ENCODE measurements at places on chromosomes 16 and 17.

- DNase-seq, result peak; percentile 63
Observed at GRCh38 chr17:66304304-66305174, 2.1 kb downstream of the PRKCA start.

- peak; percentile 88 for DNase-seq
Observed at GRCh38 chr17:419073-419735, 66.6 kb upstream of the RPH3AL start.

DNA sequence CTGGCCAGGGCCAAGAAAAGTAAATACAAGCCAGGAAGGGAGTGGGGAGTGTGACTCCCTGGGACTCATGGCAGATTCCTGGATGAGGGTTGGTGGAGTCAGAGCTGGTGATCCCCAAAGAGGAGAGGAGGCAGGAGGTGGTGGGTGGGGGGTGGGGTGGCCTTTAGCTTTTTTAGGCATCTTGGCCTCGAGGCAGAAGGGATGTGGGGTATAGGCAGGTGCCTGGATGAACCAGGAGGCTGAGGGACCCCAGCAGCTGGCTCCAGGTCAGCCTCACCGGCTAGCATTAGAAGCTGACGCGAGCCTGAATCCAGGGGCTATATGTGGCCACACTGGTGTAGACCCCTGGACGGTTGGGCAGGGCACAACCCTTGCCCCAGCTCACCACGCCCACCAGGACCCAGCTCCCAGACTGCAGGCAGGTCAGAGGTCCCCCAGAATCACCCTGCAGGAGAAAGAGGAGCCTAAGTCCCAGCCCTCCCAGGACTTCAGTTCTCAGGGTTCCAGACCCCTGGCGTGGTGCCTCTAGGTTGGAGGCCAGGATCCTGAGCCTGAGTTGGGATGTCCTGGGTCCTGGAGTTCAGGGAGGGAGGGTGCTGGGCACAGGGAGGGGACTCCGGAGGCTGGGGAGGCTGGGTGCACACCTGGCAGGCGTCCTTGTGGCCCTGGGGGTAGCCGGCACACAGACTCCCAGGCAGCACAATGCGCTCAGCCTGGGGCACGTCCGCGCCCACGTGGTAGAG lies 2.8 kb downstream of the PRSS33 start:
- no peak for DNase-seq

- no peak for DNase-seq
Observed at GRCh38 chr17:37082311-37082860, 133.6 kb downstream of the AATF start.

DNA sequence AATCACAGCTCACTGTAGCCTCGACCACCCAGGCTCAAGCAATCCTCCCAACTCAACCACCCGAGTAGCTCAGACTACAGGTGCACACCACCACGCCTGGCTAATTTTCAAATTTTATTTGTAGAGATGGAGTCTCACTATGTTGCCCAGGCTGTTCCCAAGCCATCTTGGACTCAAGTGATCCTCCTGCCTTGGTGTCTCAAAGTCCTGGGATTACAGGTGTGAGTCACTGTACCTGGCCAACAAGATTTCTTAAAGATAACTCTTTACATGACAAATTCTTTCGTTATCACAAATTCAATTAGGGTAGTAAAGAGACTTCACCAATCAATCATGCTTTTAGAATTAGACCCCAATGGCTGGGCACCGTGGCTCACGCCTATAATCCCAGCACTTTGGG lies 12.4 kb downstream of the PRPSAP1 start:
- DNase-seq, result no peak

- peak; percentile 88 for DNase-seq
Observed at GRCh38 chr17:45277216-45277849, 15.4 kb upstream of the SPATA32 start.

GRCh38 chr17:76893623-76894334 lies 25.6 kb downstream of the MGAT5B start:
- DNase-seq, result no peak

- DNase-seq, result no peak
Observed at GRCh38 chr17:16997514-16998429, 25.9 kb upstream of the TNFRSF13B start.

DNA sequence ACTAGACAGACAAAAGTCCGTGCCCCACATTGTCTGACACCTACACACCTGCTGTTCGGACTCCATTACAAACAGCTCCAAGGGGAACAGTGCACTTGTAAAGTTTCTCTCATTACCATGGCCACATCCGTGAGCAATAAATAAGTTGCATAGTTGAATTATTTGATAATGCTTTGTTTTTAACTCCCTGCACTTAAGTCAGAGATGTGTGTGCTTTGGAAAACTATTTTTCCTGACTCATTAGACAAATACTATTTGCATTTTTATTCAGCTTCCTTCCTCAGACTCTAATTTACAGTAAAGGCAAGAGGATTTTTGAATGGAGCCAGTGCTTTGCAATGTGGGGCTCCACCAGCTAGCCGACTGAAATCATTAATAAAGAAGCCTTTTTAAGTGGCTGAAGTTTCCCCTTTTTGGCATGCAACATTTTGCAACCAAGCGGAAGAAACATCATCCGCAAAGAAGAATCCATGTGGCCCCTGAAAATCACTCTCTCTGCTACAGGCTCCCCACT lies 6.5 kb upstream of the CCL2 start:
- DNase-seq, result no peak

GRCh38 chr16:52914428-52914827 lies 138.3 kb downstream of the CHD9NB start:
- DNase-seq, result no peak

DNA sequence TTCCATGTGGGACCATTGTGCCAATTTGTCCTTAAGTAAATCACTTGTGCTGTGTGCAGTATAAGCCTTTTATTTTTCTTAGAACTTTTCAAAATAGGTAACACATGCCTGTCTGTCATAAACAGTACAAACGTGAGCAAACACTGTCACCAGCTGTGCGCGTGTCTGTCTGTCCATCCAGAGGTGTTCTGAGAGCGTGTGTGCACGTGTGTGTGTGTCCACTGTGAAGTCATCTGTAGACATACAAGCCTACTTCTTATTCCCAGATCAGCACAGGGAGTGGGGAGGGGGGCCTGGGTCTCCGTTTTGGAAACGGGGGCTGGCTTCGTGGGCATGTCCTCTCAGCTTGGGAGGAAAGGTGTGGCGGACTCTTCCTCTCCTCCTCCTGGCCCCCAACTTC lies 9.4 kb downstream of the TMEM235 start:
- no peak for DNase-seq

DNA sequence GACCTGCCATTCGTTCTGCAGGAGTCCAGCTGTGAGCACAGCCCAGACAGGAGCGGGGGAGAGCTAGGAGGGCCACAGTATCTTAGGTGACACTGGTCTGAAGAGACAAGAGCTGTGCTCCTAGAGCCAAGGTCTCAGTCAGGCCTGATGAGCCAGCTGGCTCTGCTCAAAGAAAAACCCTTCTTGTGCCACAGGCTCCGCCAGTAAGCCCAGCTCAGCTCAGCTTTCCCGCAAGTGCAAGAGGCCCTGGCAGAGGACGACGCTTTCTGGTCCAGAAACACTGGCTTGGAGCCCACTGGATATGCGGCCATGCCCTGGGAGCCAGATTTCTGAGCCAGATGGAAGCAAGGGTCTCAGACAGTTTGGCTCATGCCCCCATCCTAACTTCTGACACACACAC lies 23.9 kb downstream of the PEMT start:
- no peak for DNase-seq

- peak; percentile 65 for DNase-seq
Observed at GRCh38 chr17:8060274-8060673, 21.4 kb downstream of the ALOX15B start.

GRCh38 chr17:73444021-73444420 lies 132.2 kb upstream of the CDC42EP4 start:
- no peak for DNase-seq

- peak; percentile 15 for DNase-seq
Observed at GRCh38 chr17:80539022-80539641, 5.5 kb upstream of the RPTOR start.

DNA sequence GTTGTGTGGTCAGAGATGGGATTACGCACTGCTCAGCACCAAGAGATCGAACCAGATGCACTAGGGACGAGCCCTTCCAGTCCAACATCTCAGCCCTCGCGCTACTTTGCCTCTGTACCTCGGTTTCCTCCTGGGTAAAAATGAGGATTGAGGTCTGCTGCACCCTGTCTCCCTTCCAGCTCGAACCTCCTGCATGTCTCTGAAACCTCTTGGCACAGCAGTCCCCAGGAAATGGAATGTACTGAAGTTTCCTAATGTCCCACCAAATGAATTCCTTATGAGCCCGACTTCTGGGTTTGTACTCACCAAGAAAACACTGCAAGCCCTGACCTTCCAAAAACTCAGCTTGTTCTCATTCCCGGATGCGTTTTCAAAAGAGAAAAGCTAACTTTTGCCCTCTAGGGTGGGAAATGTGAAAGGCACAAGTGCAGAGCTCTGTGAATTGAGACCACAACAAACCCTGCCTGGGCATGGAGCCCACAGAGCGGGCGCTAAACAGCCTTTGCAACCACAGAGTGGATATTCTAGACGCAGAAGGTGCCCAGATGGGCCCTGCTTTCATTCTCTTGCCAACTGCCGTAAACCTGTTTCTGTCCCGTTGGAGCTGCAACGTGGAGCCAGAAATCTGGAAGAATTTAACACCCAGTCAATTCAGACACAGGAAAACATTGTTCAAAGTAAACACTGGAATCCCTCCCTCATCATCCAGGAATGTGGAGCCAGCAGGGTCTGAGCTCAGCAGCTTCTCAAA lies 10.3 kb downstream of the CDRT4 start:
- peak; percentile 82 for DNase-seq

- DNase-seq, result no peak
Observed at GRCh38 chr17:47957591-47958490, at the start of gene PRR15L. Gene PRR15L, minus strand, starts transcription at chr17:47957883. Its CDS starts 4,649 bp downstream, at chr17:47953234.

DNA sequence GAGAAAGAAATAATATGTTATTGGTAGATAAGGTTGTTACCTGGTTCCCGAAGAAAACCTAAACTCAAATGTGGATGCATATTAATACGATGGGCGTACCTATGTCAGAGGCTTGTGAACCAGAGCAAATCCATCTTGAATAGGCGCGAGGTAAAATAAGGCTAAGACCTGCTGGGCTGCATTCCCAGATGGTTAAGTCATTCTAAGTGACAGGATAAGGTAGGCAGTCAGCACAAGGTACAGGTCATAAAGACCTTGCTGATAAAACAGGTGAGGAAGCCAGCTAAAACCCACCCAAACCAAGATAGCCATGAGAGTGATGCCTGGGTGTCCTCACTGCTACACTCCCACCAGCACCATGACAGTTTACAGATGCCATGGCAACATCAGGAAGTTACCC lies 1400.1 kb downstream of the CDH8 start:
- no peak for DNase-seq

DNA sequence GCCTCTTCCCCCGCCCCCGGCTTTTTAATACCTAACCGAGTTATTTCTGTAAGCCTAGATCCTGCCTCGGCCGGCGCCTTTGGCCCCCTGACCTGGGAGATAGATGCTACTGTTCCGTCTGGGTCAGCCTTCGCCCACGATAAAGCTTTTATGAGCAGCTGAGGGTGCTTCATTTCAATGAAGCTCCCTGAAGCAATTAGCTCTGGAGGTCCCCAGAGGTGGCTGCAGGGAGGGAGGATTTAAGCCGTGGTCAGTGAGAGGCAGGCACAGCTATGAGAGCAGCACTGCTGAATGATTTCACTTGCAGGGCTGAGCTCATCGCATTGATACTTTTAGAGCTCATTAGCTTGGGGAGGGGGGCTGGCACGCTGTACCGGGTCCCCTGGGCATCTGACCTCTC lies 89.4 kb downstream of the RPA1 start:
- no peak for DNase-seq
